ENCODE measurements at places on chromosomes 13 and 19.

GRCh38 chr13:21882766-21883165 is 211.9 kb downstream of the FGF9 start:
- no peak for DNase-seq

DNA sequence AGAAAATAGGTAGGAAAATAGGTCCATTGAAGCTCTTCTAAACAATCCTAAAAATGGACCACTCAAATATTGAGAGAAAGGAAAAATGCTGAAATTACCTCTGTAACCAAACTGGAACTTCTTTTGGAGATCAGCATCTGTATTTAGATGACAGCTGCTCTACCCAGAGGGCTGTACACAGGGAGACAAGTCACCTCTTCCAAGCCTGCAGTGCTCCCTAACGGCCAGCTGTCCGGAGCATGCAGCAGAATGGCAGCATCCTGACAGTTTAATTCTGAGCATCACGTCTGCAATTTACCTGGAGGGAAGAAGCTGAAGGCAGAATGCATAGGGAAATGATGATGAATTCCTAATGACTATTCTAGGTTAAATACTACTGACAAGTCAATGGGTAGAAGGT is 62.8 kb upstream of the DIAPH3 start:
- peak; percentile 34 for DNase-seq

DNA sequence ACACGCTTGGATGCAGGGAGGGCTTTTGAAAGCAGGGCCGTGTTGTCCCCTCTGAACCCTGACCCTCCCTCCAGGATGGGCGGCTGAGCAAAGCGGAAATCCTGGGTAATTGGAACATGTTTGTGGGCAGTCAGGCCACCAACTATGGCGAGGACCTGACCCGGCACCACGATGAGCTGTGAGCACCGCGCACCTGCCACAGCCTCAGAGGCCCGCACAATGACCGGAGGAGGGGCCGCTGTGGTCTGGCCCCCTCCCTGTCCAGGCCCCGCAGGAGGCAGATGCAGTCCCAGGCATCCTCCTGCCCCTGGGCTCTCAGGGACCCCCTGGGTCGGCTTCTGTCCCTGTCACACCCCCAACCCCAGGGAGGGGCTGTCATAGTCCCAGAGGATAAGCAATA is 15.2 kb downstream of the RCN3 start:
- no peak for DNase-seq

GRCh38 chr19:13619203-13619632 is 112.9 kb upstream of the CACNA1A start:
- no peak for DNase-seq

GRCh38 chr13:80276371-80277289 is 64.3 kb downstream of the SPRY2 start:
- DNase-seq = peak; percentile 18

DNA sequence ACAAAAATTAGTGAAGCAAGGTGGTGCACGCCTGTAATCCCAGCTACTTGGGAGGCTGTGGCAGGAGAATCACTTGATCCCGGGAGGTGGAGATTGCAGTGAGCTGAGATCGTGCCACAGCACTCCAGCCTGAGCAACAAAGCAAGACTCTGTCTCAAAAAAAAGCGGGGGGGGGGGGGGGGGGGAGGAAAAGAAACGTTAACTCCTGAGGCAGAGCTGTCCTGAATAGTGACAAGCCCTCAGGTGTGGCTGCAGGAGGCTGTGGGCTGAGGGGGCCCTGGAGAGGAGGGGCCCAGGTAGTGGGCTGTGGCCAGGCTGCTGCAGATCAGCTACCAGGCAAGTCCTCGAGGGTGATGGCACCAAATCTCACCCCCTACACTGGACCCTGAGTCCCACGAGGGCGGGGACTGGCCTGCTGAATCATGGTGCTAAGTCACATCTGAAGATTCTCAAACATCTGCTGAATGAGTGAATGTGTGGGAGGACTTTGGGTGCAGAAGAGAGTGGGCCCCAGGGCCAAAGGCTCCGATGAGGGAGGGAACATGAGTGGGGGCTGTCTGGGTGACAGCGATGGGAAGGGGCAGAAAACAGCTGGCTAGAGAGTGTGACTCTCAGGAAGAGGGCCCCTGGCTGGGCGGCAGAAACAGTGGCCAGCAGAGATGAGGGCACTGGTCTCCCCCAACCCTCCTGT is 24.6 kb upstream of the ATP1A3 start:
- no peak for DNase-seq

GRCh38 chr13:32838945-32839344 is 177.3 kb upstream of the KL start:
- DNase-seq = no peak

- peak; percentile 28 for DNase-seq
These were observed 859.0 kb upstream of the SPRY2 start for GRCh38 chr13:81199956-81200355.

DNA sequence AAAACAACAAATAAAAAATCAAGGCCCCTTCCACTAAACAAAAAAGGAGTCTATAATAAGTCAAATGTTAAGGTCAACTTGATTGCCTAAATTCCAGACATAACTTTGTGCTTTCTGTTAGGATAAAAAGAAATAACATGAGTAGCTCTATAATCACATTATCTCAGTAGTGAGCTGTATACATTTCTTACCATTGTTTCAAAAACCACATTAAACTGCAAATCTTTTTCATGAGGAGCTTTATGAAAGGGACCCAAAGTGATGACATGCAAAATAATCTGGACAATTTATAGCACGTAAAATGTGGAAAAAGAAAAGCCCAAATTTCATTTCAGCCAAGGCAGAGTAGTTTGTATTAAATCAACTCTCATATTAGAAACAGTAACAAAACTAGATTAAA is 269.2 kb downstream of the KLF12 start:
- no peak for DNase-seq

DNA sequence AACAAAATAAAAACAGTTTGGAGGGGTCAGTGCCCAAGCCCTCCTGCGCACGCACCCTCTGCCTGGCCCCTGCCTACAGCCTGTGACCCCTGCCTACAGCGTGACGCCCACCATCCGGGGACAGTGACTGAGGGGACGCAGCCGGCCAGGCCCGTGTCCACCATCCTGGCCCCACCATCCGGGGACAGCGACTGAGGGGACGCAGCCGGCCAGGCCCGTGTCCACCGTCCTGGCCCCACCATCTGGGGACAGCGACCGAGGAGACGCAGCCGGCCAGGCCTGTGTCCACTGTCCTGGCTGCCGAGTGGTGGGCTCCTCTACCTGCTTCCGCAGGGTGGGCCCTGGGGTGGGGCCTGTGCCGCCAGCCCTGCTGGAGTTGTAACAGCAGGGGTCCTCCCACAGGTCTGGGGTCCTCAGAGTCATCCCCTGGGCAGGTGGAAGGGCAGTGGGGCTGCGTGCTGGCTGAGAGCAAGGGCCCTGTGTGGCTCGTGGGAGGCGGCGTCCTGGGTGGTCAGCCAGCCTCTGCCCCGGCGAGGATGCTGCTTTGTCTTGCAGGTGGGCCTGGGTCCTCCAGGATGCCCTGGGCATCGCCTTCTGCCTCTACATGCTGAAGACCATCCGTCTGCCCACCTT is 14.3 kb downstream of the SPPL2B start:
- no peak for DNase-seq

- DNase-seq = peak; percentile 83
These were observed 18.5 kb downstream of the LYPD3 start for GRCh38 chr19:43446746-43447489.

All from umbilical cord (tissue), 2 donors.